Ureter (tissue), 1 donor: ENCODE measurements at places on chromosomes 3 and 15. TPM values are rescaled to one million over a fixed set of nuclear protein-coding genes. Genes with fewer than 3 reads are reported as not detected.

DNA sequence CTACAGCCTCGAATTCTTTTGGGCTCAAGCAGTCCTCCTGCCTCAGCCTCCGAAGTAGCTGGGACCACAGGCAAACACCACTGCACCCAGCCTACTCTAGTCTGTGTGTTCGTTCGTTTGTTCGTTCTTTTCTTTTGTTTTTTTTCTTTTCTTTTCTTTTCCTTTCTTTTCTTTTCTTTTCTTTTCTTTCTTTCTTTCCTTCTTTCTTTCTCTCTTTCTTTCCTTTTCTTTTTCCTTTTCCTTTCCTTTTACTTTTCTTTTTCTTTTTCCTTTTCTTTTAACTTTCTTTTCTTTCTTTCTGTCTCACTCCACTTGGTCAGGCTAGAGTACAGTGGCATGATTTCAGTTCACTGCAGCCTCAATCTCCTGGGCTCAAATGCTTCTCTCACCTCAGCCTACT is 36.8 kb downstream of the LMLN start:
- no peak for DNase-seq

DNA sequence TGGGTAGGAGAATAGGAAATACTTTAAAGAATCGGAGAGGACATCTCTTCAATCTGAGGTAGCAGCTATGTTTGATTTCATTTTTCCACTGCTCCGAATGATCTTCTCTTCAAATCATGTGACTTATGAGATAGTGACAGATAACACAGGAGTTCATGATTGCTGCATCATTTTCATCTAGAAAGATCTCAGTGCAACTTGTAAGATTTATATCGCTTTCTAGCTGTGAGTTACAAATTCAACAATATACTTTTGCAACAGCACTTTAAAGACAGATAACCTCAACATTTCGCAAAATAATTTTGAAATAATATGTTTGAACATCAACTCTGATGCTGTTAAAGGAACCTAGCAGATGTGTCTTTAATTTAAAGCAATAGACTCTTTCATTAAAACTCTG is 99.9 kb upstream of the CCDC80 start:
- no peak for DNase-seq

Gene INSYN1
- total RNA-seq: 8.1 TPM

DNA sequence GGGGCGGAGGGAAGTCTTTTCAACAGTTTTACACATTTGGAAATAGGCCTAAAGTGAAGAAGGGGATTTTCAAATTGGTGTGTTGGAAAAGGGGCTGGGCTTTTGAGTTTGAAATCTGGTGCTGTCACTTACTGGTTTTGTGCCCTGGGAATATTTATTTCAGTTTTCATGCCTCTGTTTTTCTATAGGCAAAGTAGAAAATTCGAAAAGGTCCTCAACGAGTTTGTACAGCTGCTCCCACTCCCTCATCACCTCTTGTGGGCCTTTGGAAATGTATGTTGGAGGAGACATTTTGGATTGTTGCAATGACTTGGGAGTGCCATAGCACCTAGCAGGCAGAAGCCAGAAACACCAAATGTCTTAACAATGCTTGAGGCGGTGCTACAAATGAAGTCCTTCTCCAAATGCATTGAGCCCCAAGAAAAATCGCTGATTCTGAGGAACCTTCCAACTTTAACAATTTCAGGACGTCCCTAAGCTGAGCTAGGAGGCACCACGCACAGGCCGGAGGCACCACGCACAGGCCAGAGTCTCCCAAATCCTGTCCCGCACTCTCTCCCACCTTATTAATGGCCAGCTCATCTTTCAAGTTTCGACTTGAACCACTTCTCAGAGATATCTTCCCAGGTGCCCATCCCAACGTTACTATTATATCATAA is 639 bp upstream of the POLR2M start:
- DNase-seq: no peak

- DNase-seq: no peak
Measured at GRCh38 chr15:89329329-89330084, 5.1 kb downstream of the POLG start.
